Stimulated activated CD8-positive, alpha-beta memory T cell treated with anti-CD3 and anti-CD28 coated beads, Interleukin-4, amount 100 ng/mL, for 1 hour (primary cell): ENCODE measurements at places on chromosomes 1 and 21.

DNA sequence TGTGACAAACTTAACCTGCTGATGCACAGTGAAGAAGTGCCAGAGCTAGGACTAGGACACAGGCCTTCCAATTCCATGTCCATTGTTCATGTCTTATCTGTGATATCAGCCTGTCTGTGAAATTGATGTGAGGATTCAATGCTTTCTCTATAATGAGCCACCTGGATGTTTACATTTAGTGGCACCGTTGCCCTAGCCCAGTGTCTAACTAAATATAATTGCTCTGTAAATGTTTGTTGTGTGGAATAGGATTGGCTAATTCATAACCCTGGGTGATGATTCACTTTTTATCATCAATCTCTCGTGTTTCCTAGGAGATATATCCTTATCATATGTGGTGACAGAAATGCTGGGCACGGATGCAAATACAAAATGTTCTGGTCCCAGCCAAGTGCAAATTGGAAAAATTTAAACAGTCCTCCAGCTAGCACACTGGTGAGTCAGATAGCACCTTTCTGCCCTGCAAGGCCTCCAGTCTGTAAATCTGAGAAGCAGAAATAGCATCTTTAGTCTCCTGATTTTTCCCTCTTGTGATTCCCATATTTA is 46.9 kb upstream of the GNG12 start:
- no peak for DNase-seq

DNA sequence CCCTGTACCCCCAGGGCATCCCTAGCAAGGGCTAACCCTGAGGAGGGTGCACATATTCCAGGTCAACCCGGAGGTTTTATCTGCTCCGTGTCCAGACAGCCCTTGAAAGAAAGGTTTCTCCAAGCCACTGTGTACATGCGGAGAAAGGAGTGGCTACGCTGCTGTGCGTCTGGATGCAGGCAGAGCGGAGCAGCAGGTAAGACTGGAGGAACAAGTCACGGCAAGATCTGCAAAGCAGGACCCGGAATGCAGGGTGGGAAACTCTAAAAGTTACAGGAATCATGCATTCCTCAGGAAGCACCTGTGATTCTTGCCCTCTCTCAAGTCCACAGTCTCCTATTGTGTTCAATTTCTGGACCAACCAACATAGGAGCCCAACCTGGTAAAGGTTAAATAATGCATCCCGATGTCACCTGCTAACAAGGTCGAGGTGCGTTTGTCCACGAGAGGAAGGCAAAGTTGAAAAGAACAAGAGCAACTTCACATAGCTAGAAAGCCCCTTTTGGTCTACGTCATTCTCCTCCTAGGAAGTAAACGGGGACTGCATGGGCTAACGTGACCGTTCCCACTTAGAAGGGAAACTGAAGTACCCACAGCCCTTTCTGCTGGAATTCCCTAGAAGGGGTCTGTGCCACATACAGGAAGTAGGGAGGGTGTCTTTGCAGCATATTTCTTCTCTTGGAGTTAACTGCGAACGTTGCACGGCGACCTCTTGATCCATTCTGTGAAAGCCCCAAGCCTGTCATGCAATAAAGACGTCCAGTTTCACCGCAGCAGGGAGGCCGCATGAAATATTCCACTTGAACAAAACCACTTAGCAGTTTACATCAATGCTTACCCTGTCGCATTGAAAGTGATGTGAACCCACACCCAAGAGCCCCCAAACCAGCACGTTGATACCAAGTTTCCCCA is 5.8 kb downstream of the TIAM1 start:
- no peak for DNase-seq

GRCh38 chr1:246591958-246592357 is 25.7 kb downstream of the CNST start:
- DNase-seq: no peak

DNA sequence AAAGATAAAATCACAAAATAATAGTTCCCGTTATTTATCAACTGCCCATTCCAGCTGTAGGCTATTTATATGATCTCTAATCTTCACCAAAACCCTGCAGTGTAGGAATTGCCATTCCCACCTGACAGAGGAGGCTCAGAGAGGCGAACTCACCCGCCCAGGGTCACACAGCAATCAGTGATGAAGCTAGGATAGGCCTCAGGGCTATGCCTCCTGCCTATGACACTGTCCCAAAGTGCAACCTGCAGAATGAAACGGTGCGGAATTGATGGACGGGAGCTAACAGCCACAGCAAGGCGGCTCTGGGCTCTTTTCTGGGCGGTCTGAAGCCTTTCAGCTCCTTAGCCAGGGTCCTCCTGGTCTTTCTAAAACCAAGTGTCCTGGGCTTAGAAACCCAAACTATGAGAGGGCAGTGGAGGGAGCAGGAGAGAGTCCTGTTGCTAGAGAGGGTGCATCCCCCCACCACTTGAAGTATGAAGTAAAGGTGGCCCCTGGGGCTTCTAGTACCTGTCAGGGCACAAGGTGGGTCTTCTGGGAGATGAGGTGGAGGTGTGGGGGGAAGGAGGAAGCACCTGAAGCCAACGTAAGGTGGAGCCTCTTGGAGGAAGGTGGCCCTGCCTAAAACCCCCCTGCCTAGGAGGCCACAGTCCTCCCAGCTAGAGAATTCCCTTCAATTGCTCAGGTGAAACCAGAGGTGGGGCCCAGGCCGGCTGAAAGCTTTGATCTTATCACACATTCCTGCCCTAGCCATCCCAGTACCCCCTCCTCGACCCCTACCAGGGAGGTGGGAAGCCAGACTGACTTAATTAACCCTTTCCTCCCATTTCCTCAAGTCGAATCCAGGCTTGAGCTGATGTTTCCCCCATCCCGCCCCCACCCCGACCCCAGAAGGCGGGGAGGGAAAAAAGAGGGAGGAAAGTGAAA is 14.8 kb downstream of the HSPG2 start:
- no peak for DNase-seq

DNA sequence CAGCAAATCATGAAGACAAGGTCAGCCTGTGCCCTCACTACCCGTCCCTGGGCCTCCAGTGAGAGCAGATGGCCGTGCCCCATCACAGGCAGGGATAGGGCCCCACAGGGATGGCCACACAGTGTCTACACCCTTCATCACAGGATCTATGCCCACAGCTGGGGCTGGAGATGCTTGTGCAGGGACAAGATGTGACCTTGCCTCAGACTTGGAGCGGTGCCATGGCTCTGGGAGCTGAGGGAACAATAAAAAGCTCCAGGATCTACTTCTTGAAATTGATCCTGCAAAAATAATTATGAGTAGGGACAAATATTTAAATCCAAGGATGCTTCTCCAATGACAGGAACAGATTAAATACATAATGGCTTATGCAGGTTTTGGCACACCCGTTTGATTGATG is 25.4 kb upstream of the TCEA3 start:
- no peak for DNase-seq
